ENCODE measurements at places on chromosomes 13 and 19.

DNA sequence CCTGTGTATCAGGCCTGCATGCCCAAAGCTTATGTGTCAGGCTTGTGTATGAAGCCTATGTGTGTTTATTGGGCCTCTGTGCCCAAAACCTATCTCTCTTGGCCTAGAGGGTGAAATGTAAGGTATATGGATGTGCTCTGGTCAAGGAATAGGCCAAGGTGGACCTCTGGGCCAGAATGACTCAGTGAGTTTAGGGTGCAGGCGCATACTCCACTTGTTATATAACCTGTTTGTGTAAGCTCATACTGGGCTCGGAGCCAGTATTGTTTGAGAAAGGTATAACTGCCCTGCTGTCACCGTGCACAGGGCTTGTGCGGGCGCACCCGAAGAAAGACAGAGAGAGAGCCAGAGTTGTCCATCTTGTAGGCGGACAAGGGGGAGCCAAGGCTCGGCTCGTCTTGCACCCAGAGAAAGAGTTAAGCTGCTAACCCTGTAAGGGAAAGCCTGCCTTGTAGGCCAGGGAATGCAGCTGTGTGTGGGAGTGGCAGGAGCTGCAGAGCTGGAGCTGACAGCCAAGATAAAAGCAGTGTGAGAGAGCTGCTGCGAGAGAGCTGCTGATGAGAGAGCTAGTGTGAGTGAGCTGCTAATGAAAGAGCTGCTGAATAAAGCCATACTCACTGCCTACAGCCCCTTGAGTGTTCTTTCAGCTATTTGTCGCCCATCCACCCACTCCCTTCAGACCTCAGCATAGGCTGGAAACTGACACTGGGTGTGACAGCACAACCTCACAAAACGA, 43.4 kb upstream of the N4BP2L1 start:
- no peak for DNase-seq

DNA sequence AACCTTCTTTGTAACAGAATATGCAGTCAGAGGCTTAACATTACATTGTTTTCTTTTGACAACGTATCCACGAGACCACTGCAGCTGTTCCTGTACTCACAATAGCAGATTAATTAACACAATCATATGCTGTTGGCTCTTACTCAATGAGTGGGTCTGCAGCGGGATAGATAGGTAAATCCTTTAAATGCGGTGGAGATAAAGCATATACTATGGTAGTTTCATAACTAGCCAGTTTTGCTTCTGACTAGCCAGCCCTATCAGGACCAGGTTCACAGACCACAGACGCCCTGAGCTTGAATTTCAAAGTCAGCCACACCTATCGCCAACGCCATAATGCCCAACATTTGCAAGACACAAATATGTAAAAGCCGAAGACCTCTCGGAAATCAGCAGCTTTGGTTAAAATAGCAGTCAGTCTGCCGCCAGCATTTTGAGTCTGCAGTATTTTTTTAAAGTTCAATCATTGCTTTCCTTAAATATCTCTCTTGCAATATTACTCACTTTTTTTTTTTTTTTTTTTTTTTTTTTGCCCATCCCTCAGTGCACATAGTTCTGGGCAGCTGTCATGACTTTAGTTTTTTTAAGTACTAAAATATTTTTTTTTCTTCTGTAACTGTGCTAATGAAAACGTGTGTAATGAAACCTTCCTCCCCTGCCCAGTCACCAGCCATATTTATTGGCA, 120.5 kb downstream of the ZNF536 start:
- no peak for DNase-seq

DNA sequence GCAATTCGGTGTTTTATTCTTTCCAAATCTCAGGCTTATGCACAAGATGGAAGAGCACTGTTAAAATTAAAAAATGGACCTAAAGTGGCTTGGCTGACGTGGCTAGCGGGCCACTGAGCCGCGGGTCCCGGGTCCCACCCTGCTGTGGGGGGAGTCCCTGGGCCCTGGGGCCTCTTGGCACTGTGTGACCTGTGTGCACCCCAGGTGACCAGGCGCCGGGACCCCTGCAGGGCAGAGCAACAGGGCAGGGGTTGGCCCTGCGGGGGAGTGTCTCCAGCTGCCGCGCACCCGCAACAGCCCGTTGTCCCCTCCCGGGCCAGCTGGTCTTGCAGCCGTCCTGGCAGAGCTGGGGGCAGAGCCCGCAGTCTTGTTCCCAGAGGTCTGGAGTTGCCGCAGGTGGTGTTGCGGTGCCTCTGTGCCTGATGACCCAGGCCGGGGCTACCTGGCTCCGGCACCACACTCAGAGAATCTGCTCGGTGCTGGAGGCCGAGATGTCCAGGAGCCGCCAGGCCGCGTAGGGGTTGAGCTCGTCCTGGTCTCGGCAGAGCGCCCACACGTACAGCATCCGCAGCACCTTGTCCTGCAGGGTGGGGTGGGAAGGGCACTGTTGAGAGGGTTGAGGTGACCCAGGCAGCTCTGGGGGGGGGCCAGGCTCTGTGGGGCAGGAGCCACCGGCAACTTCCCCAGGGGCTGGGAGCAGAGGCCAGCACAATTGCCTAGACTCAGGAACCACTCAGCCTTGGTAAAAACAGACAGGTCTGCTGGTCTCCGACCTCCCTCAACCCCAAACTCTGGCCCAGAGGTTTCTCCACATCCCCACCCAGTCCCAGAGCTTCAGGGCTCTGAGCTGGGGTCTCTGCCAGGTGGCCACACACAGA, 1.0 kb upstream of the CTXN1 start:
- no peak for DNase-seq

DNA sequence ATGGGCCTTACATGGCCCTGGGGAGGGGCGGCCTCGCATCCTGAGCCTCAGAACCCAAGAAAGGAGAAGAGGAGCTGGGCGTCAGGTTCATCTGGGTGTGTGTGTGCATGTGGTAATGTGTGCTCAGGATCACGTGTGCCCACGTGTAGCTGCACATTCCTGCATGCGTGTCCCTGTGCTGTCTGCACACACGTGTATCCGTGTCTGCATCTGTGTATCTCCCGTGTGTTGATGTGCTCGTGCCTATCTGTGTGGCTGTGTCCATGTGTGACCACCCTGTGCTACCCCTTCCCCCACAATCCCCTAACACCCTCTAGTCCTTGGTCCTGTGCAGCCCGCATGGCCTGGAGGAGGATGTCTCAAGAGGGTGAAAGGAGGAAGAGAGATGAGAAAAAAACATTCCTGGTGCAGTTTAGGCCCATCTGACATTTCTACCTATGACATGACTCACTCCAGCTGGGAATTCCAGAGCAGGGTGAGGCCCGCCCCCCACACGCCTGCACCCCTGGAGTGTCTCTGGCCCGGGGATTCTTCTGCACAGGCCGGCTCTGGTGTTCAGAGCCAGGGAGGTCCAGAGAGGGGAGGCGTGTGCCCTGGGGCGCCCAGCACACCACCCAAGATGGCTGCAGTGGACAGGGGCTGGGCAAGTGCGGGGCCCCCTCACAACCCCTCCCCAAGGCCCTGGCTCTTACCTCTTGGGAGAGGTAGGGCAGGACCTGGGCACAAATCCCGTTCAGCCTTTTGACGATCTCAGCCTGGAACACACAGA, 7.1 kb downstream of the TLE5 start:
- no peak for DNase-seq

DNA sequence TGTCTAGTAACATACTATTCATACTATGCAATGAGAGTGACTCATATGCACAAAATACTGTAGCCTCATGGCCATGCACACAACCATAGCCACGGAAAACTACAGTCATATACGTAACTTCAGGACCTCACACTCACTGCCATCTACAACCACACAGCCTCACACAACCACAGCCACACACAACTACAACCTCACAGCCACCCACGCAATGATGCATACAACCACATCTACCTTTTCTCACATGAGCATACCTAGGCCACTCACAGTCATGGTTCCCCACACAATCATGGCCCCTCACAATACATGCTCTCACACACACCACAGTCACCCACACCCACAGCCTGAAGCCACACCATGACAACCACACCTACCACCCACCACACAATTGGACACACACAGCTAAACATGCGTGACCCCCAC, 8.7 kb upstream of the TNFSF14 start:
- no peak for DNase-seq

DNA sequence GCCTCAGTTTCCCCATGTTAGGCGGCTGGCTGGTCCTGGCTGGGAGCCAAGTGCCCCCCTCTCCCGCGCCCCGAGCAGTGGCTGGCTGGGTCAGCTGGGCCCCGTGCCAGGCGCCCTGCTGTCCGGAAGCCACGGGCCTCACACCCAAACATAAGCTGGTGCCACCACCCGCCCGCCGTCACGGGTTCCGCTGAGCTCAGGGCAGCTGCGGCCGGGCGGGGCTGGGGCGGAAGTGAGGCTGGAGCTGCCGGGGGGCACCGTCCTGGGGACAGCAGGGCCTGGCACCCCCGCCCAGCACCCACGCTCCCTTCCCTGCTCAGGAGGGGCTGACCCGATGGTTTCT, 19.3 kb downstream of the HCN2 start:
- DNase-seq, result no peak

DNA sequence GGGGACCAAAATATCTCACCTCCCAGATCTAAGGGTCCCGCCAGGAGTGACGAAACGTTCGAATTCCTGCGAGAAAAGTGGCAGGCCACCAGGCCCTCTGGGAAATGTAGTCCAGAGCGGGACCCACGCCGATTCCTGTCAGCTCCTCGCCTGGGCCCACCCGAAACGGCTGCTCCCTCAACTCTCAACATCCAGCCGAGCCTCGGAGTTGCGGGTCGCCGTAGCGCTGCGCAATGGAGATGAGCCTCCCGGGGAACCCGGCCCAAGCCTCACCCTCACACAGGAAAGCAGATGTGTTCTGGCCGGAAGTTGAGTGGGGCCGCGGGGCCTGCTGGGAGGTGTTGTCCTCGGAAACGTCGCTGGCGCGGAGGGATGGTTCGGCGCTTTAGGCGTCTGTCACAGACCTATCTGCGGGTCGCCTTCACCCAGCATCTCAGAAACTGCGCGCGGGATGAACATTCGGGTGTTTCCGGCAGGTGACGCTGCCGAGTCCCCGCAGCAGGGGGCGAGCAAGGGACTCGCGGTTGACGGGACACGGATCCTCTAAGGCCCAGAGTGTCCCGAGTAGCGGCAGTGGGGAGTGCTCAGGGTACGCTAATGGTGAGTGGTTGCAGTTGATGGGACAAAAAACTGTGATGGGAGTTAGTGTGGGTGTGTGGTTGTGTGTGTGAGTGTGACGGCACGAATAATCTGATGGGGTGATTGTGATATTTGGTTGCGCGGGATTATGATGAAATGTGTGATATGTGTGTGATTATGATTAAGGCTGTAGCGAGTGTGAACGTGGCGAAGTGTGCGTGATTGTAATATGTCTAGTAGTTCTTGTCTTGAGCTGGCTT, at the start of the genes ZNF568 and ZNF829:
ZNF568 (plus strand) TSS at position 341 of the 839 bp plus-strand sequence. CDS start 6,439 bp downstream, outside the sequence.
ZNF829 (minus strand) TSS at position 300 of the 839 bp plus-strand sequence. CDS start 1,124 bp downstream, outside the sequence.
- DNase-seq, result peak; percentile 73

DNA sequence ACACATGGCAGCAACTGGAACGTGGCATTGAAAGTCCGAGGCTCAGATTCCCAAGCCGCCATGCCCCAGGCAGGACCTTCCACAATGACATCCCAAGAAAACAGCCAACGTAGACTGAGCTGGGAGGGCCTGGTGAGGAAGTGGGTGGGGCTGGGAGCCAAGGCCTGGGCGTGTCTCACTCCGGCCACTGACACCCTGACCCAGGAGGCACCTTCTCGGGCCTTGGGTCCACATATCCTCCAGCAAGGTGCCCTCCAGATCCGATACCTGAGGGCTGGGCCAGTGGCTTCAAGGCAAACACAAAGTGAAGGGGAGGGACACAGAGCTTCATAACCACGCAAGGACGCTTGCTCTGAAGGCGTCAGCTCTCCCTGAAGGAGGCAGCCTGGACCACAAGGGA, 43.0 kb downstream of the RAB20 start:
- no peak for DNase-seq

GRCh38 chr19:30274987-30275386, 97.2 kb upstream of the ZNF536 start:
- no peak for DNase-seq

- no peak for DNase-seq
These were observed 8.3 kb downstream of the TRPM4 start for GRCh38 chr19:49165865-49166301.

GRCh38 chr13:49586717-49587116, 1.4 kb upstream of the RCBTB1 start:
- DNase-seq, result no peak

- DNase-seq, result peak; percentile 11
These were observed 5.0 kb downstream of the ZSCAN5A start for GRCh38 chr19:56309511-56310185.

GRCh38 chr19:56109226-56109625, 11.9 kb downstream of the ZNF787 start:
- DNase-seq, result no peak

GRCh38 chr19:28880735-28881401, 332.1 kb downstream of the UQCRFS1 start:
- no peak for DNase-seq

- DNase-seq, result no peak
These were observed 2513.2 kb downstream of the PCDH9 start for GRCh38 chr13:64716936-64717335.

DNA sequence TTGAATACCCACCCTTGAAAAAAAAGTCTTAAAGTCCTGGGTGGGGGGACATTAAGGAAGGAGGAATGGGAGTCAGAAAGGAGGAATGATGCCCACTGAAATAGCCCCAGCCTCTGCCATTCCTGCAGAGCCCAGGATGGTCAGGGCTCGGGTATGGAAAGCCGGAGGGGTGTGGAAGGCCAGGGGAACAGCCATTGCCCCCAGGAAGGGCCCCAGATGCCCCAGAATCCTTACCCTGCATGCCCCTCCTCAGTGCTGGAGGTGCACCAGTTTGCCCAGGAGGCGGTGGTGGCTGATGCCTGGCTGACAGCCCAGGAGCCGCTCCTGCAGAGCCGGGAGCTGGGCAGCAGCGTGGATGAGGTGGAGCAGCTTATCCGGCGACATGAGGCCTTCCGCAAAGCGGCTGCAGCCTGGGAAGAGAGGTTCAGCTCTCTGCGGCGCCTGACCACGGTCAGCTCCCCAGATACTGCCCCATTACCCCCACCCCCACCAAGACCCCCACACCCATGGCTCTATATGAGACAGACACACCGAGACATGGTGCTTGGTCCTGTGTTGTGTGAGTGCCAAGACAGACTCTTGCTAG, 10.7 kb upstream of the SHKBP1 start:
- DNase-seq, result no peak

DNA sequence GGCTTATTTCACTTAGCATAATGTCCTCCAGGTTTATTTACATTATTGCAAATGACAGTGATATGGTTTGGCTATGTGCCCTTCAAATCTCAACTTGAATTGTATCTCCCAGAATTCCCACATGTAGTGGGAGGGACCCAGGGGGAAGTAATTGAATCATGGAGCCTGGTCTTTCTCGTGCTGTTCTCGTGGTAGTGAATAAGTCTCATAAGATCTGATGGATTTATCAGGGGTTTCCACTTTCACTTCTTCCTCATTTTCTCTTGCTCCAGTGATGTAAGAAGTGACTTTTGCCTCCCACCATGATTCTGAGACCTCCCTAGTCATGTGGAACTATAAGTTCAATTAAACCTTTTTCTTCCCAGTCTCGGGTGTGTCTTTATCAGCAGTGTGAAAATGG, 109.6 kb downstream of the VWA8 start:
- DNase-seq, result no peak
